ENCODE measurements at places on chromosomes 5 and 9.

GRCh38 chr5:172455511-172456061 lies 1.3 kb upstream of the SH3PXD2B start:
- DNase-seq, result no peak

GRCh38 chr5:29672678-29673077 lies 1520.8 kb upstream of the CDH6 start:
- DNase-seq, result no peak

GRCh38 chr5:54304040-54304439 lies 6.3 kb downstream of the ARL15 start:
- no peak for DNase-seq

- DNase-seq, result no peak
Measured at GRCh38 chr5:13252699-13253098, 691.8 kb downstream of the DNAH5 start.

- DNase-seq, result no peak
Measured at GRCh38 chr5:9722601-9723180, 92.5 kb upstream of the TAS2R1 start.

GRCh38 chr9:127281891-127282290 lies 17.3 kb downstream of the GARNL3 start:
- DNase-seq, result no peak

- no peak for DNase-seq
Measured at GRCh38 chr5:89228355-89228754, 345.4 kb upstream of the MEF2C start.

GRCh38 chr9:36939655-36940499 lies 94.2 kb downstream of the PAX5 start:
- DNase-seq, result no peak

DNA sequence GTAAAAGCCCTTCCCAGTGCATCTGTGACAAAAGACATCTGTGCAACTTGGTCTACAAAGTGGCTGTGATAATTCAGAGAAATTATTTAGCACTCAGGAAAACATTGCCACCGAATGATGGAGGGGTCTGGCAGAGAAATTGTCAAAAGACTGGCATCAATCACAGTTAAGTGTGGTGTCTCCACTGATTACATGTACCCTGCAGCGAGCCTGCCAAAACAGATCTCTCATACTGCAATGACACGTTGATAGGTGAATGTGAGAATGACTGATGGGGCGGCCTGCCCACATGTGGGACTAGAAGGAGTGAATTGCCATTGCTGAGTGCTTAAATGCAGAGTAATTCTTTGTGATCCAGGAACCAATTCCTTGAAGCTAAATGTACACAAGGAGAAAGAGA lies 136.4 kb upstream of the PCSK5 start:
- no peak for DNase-seq

- peak; percentile 51 for DNase-seq
Measured at GRCh38 chr9:133534346-133535291, at the start of gene ADAMTSL2. Gene ADAMTSL2, plus strand, starts transcription at chr9:133534704. Its CDS starts 2,009 bp downstream, at chr9:133536713.

- no peak for DNase-seq
Measured at GRCh38 chr9:126620478-126620877, 6.8 kb downstream of the LMX1B start.

- DNase-seq, result no peak
Measured at GRCh38 chr9:129627556-129628440, 1.8 kb downstream of the NTMT1 start.

Data from NCI-H187 (cell line).